ENCODE measurements at places on chromosomes 5 and 9.

DNA sequence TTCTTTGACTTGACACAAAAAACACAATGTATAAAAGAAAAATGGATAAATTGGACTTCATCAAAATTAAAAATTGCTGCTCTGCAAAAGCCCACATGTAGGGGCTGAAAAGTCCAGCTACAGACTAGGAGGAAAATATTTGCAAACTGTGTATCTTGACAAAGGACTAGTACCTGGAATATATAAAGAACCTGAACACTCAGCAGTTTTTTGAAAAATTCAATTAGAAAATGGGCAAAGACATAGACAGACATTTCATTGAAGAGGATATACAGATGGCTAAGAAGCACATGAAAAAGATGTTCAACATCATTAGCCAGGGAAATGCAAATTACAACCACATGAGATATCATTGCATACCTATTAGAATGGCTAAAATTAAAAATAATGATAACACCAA, 18.5 kb upstream of the TAL2 start:
- DNase-seq: no peak

DNA sequence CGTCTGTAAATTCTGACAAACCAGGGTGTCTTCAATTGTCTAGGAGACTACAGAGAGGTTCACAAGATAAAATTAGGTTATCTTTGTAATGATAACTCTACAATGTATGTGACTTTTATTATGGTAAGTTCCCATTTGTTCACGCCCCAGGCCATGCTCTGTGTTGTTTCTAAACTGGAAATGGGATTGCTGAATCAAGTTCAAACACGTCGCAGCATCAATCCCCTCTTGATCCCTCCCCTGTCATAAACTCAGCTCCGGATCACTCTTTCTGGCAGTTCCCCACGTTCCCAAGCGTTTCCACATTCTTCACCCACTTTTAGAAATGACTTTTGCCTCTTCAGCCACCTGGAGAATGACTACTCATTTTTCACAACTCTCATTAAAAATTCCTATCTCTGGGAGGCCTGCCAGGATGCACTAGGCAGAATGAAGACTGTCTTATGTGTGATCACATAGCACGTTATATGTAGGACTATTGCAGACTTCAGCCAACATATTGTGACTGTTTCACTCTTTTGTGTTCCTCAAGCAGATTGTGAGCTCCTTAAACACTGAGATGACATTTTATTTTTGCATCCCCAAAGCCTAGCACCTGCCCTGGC, 1124.2 kb upstream of the WWC1 start:
- no peak for DNase-seq

DNA sequence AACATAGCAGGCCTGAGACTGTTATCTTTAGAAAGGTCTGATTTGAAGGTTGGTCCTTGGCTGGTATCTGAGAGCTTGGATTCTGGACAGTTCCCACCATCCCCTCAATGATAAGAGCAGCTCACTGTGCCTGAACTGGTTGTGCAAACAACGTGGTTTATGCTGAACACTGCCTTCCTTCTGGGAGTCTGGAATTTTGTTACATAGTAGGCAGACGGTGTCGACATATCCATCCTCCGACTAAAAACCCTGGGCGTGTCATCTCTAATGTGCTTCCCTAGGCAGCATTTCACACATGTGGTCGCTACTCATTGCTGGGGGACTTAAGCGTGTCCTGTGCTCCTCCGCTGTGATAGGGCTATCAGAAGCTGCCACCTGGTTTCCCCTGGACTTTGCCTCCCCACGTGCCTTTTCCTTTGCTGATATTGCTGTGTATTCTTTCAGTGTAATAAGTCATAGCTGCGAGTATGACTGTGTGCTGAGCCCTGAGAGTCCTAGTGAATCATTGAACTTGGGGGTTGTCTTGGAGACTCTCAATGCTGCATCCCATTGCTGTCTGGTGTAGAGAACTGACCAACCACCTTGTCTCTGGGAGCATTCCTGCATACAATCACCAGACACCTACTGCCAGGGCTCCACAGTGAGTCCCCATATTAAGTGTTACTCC, 119.1 kb upstream of the TBC1D2 start:
- DNase-seq: no peak

DNA sequence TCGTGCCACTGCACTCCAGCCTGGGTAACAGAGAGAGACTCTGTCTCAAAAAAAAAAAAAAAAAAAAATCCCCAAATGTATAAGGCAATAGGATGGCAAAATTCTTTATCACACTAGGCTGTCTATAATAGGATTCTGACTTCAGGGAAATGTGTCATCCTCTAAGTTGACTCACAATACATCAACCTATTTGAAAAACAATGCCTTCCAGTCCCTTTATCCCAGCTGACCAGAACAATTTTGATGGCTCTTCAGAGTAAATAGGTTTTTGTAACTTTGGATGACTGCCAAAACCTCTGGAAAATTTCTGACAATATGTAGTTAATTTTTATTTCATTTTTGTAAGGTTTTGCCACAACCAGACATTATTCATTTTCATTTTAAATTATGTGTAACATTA, 184.1 kb downstream of the CCDC192 start:
- DNase-seq: no peak

DNA sequence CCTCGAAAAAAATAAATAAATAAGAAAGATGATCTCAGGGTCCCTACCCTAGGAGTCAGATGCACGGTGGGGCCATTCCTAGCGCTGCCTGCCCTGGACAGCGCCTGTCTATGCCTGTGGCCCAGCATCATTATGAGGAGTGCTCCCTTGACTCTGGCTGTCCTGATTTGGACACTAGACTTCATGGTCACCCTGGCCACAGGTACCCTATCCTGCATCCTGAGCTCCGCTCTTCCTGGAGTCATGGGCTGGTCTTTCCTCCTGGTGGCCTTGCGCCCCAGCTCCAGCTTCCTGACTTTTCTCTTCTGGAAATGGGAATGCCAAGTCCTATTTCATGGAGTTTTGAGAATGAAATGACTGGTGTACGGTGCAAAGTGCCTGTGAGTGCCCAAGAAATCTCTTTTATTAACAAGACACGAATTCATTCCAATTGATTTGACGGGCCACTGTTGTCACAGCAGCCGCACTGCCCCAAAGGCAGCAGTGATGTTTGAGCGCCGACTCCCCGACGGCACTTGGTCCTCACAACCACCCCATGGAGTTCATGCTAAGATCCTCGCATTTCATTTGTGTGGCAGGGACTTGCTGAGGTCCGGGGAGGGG, 564 bp upstream of the AIF1L start:
- no peak for DNase-seq

DNA sequence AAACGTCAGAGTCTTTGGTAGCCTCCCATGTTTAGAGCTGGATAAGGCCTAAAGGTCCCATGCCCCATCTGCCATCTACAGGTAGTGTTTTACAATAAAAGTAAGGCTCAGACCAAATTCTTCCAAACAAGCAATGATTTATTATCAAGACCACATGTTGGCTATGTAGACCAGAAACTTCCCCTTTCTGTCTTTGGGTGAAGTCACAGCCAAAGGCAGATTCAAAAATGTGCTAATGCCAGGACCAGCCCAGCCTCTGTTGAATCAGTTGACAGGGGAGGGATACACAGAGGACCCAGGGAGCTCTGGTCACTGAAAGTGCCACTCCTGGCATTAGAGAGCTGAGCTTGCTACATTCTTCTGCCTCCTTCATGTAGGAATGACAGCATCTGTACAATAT, 360.8 kb downstream of the NTRK2 start:
- no peak for DNase-seq

GRCh38 chr9:87592554-87593358, 95.1 kb downstream of the DAPK1 start:
- DNase-seq: no peak

- no peak for DNase-seq
These were observed 16.8 kb upstream of the ANGPTL2 start for GRCh38 chr9:127139071-127139731.

DNA sequence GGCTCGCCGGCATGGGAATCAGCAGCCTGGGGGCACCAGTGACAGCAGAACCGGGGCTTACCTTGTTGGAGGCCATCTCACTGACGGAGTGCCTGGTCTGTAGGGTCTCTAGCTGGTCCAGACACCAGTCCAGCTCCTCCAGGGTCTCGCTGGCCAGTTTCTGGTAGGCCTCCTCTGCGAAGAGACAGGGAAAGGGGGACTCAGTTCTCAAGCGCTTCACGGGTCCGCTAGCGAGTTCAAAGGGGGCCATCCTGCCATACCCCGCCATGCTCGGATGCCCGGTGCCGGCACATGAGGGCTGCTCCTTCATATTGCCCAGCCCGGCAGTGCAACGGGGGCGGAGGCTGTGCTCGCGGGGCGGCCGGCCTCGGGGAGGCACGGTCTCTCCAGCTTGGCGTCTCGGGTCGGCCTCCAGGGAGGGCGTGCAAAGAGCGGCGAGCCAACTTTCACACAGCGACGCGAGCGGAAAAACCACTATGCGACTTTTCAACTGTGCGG, 456.0 kb downstream of the RAB3C start:
- no peak for DNase-seq

DNA sequence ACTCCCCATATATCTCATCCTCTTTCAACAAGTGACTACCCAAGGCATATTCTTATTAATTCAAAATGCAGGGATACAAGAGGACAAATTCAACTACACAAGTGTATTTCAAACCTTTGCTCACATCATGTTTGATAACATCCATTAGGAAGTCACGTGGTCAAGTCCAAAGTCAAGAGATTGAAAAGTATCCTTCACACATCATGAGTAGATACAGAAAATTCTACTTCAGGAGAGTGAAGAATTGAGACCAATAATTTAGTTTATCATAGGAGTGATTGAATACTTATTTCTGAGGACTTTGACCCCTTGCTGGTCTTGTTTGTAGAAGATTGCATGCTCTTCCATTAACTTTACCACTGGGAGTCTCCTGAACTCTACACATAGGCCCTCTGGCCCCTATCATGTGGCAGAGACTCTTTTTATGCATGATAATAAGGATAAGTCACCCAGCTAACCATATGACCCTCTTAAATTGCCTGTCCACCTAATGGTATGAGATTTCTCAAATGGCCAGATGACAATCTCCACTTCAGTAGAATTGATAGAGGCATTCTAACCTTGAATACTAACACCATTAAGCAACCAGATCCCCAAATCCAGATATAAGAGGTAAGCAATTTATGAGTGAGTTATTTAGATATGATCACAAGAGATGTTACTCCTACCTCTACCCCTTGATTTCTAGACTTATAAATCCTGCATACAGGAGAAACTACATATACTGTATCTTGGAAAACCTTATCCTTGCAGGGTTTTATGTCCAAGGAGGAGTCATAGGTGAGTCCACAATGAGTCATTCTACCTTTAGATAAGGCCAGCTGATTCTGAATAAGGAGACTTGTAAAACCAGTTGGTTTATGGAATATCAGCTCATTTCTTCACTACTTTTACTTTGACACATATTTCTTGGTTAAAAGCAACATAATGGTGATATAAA, 26.6 kb upstream of the SLC46A2 start:
- no peak for DNase-seq

DNA sequence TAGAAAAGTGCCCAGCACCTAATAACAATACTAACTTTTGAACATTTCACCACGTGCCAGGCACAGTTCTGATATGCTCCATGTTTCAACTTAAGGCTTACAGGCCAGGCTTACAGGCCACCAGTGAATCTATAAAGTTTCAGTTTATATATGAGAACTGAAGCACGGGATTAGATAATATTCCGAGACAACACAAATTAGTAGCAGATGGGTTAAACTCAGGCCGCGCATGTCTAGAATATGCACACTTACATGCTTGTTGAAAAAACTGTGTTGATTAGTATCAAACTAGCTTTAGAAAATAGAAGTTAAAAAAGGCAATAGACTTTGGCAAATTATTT, 587.9 kb downstream of the MTRR start:
- DNase-seq: no peak

DNA sequence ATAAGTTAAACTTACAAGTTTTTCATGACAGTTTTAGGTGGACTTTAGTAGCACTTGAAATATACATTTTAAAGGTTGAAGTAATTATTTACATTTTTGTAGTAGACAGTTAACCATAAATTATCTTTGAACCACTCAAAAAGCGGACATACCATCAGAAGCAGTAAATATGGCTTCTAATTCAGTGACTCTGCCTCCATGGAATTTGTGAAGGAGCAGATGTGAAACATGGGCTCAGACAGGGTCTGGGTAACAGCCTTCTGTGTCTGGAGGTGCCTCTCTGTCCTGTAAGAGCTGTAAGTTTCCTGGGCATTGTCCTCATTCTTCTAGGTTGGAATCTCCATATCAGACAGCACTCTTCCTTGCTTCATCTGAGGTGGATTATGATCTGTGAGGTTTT, 12.4 kb downstream of the RLN2 start:
- no peak for DNase-seq

- DNase-seq: no peak
These were observed 175.9 kb downstream of the RFK start for GRCh38 chr9:76218117-76218885.

- DNase-seq: no peak
These were observed 37.4 kb upstream of the TNFAIP8 start for GRCh38 chr5:119318256-119318894.

DNA sequence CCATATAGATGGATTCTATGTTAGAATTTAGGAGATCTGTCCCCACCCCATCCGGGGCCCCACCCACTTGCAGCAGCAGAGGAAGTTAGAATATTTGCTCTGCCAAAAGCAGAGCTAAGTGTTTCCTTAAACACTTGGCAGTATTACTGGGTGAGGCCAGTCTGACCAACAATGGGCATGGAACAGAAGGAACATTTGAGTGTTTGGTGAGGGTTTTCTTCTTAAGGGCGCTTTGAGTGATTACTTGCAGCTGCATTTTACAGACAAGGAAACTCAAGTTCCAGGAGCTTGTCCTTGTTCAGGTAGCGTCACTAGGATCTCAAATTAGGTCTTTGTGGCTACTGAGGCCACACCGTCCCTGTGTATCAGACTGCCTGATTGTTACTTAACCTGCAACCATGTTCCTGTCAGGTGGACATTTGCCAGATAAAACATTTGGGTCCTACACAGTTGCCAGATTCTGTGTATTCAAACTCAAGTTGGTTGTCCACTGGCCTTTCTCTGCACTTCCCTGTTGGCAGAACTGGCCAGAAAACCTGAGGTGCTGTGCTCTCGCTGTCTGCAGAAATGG, 59.3 kb downstream of the SLC46A2 start:
- no peak for DNase-seq

DNA sequence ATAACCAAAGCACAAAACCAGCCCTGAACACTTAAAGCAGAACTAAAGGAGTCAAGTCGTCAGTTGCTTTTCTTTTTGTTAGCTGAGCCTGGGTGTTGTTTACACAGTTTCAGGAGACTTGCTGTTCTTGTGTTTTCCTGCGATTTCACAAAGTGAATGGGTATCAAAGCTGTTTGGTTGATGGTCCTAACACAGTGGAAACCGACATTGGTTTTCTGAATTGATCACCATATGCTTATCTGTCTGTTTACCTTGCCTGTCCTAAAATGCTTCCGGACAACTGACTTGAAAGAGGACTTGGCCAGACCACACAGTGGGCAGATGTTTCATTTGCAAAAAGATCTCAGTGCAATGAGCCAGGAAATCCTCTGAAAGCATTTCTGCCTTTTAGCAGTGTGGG, 676.4 kb downstream of the PRELID2 start:
- DNase-seq: no peak

DNA sequence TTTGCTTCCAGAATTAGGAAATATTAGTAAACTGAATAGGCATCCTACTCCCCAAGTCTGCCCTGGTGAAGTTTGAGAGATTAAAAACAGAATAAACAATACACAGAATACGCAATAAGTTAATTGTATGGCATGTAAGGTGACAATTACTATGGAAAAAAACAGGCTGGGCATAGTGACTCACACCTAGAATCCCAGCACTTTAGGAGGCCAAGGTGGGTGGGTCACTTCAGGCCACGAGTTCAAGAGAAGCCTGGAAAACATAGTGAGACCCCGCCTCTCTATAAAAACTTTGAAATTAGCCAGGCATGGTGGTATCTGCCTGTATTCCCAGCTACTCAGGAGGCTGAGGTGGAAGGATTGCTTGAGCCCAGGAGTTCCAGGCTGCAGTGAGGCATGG, 64.2 kb upstream of the SUSD1 start:
- DNase-seq: no peak

Data from progenitor cell of endocrine pancreas (in vitro differentiated cells).